ENCODE measurements at places on chromosomes 13 and 19.
A peak's percentile ranks its signal among the peaks of the same experiment; 100 is the strongest.

DNA sequence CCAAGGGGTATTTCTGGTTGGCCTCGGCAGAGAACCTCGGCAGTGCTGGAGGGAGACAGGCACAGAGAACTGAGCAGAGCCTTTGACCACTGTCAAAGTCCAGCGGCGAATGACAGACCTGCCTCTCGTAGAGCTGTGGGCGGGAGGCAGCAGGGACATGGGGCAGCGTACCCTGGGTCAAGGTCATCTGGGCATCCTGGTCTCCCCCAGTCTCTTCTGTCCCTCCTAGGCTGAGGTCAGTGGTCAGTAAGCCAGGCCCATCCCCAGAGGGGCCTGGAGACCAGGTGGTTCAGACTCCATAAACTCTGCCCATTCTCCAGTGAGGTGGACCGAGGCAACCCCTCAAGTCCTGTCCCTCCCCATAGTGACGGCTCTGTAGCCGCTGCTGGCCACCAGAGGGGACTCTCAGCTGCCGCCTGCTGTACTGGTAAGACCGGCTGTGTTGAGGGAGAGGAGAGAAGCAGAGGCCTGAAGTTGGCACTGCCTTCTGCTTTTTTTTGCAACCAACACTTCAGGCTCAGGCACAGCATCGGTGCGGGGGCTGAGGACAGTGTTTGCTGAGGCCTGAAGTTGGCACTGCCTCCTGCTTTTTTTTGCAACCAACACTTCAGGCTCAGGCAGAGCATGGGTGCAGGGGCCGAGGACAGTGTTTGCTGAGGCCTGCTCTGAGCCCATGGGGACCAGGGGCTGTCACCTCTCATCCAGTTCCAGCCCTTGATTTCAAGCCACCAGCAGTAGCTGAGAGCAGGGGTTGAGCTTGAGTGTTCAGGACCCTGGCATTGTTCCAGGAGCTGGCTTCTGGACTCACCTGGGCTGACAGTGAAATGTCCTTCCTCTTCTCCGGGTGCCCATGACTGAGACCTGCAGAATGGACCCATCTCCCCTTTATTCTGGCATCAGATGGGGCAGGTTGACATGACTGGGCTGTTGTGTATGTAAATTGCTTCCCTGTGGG is at the start of gene PGLYRP2:
PGLYRP2 (minus strand) TSS at position 111 of the 955 bp plus-strand sequence. CDS start 130 bp downstream, outside the sequence.
- no peak for DNase-seq

DNA sequence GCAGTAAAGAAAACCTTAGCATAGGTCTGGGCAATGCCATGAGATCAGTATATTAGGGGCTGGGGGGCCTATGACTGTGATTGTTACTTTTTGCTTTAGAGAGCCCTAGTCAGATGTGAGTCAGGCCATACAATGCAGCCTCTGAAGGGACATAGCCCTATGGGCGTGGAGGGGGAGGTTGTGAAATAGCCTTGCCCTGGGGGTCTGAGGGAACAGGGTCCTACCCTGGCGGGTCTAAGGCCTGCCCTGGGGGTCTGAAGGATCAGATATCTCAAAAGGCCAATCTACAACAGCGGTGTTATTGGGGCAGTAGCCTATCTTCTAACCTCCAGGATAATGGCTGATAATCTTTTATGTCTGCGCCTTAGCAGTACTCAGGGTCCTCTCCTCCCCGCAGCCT is 13.8 kb upstream of the SLC1A5 start:
- DNase-seq, result no peak

- no peak for DNase-seq
Observed at GRCh38 chr13:21938636-21939035, 267.8 kb downstream of the FGF9 start.

DNA sequence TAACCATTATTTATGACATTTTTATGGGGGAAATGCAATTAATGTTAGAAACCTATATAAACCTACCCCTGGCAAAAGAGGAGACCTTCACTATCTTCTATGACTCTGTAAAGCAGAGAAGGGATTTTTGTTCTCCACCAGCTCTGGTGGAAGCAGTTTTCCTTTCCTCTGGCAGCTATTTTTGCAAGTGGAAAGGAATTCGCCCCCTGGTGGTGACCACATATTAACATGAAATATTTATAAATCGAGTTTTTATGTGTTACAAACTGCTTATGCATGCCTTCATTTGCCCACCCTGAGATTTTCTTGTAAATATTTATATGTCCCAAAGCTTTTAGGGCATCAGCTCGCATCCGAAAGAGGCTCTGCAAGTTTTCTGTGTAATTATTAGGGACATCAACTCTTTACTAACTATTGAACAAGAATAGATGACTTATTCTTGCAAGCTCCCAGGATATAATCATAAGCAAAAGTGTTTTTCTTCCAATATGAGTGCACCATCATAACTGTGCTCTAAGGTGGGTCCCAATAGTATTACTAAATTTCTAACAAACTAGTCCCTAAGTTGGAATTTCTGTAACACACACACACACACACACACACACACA is 62.4 kb downstream of the SERTM1 start:
- peak; percentile 71 for DNase-seq

- DNase-seq, result no peak
Observed at GRCh38 chr13:74657765-74658164, 523.6 kb upstream of the KLF12 start.

DNA sequence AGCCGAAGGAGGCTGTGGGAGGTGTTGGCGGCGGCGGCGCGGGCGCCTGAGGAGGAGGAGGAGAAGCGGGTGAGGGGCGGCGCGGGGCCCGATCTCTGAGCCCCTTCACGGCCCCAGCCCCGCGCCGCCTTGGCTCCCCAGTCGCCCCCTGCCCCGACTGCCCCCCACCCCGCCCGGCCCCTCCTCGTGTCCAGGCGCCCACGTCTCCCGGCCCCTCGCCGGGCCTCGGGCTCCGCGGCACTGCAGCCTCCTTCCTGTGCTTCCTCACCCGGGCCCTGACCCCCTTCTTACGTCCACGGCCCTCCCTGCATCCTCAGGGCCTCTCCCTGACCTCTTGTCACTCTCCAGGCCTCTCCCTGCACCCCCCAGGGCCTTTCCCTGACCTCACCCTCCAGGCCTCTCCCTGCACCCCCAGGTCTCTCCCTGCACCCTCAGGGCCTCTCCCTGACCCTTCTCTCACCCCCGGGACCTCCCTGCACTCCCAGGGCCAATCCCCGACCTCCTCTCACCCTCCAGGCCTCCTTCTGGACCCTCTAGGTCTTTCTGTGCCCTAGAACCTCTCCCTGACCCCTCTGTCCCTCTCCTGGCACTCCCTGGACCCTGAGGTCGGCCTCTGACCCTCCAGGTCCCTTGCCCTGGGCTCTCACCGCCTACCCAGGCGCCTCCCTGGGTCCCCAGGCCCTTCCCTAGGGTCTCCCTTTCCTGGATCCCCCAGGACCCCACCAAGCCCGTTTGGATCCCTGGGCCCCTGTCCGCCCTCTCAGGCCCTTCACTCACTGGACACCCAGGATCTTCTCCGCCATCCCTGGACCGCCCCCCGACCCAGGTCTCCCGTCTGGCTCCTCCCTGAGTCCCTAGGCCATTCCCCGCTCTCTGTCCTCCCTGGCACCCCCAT is 460 bp downstream of the KMT5C start:
- DNase-seq, result peak; percentile 54

Data from RKO (cell line).